ENCODE measurements at places on chromosomes 11 and 22.
A peak's percentile ranks its signal among the peaks of the same experiment; 100 is the strongest.

- no peak for DNase-seq
Measured at GRCh38 chr22:36643033-36643432, 60.5 kb downstream of the CACNG2 start.

DNA sequence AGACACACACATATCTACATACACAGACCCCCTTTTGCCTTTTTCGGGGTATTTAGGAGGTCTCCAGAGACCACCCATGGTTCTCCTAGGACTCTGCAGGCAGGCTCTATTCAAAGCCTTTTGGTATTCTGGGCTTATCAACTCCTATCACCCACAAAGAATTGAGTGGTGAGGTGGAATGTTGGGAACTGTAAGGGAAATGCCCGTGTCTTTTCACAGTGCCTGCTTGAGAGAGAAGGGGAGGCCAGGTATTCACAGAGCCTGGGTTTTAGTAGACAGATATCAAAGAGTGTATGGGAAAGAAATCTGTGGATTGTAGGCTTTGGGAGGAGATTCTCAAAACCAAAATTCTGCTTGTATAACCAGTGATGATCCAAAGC lies 44.0 kb upstream of the CSNK2A3 start:
- DNase-seq: no peak

DNA sequence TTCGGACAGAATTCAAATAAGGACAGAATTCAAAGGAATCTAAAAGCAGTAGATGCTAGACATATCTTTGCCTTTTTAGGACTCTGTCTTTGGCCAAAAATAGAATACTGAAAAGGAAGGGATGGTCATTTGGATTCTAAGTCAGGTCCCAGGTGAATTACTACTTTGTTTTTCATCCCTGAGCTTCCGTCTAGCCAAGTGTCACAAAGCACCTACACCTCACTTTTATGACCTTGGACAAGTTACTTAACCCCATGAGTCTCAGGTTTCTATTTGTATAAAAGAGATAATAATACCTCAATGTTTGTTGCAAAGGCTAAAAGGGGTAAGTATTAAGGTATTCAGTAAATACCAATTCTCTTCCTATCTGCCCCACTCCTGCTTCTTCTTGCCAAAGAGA lies 7.3 kb downstream of the KIF18A start:
- DNase-seq: no peak

DNA sequence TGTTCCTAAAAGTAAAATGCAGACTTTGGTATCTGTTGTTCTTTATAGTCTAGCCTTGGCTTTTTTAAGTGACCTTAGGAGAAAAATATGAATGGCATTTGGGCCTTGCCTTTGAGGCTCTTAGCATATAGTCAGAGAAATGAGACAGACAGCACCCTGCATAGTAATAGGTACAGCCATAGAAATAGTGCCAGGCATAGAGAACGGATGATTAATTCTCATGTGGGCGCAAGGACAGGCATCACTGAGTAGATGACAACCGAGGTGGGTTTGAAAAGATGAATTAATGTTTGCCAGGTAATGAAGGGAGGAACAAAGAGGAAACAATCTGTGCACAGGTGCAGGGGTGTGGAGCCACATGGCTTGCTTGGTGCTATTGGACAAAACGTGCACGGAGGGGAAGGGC lies 90.5 kb downstream of the BMAL1 start:
- DNase-seq: no peak

- peak; percentile 13 for DNase-seq
Measured at GRCh38 chr22:20206709-20207215, 55.9 kb upstream of the CCDC188 start.

- no peak for DNase-seq
Measured at GRCh38 chr11:10439924-10440323, 15.1 kb upstream of the AMPD3 start.

GRCh38 chr22:34036931-34037330 lies 116.7 kb upstream of the LARGE1 start:
- DNase-seq: no peak

DNA sequence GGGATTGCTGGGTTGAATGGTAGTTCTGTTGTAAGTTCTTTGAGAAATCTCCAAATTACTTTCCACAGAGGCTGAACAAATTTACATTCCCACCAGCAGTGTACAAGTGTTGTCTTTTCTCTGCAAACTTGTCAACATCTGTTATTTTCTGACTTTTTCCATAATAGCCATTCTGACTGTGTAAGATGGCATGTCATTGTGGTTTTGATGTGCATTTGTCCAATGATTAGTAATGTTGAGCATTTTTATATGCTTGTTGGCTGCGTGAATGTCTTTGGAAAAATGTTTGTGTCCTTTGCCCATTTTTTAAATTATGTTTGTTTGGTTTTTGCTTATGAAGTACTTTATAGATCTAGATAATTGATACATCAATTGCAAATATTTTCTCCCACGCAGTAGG lies 1025.0 kb downstream of the JRKL start:
- no peak for DNase-seq

DNA sequence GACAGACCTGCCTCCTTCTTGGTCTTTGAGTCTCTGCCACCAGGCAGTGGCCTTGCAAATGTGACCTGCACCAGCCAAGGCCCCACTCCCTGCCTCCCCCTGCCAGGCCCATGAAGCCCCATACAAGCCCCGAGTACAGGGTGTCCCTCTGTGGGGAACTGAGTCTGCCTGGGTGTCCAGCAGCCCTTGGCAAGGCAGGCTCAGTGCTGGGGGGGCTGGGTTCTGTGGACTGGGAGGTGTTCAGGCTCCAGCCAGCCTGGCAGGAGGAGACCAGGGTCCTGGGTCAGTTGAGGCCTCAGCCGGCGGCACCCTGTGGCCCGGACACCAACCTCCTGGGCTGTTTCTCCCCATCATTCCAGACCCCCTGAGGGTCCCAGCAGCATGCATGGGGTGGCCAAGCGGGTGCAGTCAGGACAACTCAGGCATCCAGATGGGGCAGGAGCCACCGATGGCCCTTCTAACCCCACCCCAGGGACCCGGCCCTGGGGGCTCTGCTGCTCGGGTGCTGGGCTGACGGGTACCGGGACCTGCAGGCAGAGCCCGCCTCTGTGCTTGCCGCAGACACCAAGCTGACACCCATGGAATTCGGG lies 5.7 kb downstream of the MUC5AC start:
- DNase-seq: no peak

- DNase-seq: no peak
Measured at GRCh38 chr11:9651899-9652748, 11.8 kb upstream of the SWAP70 start.

- no peak for DNase-seq
Measured at GRCh38 chr11:68329978-68330699, 17.7 kb downstream of the LRP5 start.

DNA sequence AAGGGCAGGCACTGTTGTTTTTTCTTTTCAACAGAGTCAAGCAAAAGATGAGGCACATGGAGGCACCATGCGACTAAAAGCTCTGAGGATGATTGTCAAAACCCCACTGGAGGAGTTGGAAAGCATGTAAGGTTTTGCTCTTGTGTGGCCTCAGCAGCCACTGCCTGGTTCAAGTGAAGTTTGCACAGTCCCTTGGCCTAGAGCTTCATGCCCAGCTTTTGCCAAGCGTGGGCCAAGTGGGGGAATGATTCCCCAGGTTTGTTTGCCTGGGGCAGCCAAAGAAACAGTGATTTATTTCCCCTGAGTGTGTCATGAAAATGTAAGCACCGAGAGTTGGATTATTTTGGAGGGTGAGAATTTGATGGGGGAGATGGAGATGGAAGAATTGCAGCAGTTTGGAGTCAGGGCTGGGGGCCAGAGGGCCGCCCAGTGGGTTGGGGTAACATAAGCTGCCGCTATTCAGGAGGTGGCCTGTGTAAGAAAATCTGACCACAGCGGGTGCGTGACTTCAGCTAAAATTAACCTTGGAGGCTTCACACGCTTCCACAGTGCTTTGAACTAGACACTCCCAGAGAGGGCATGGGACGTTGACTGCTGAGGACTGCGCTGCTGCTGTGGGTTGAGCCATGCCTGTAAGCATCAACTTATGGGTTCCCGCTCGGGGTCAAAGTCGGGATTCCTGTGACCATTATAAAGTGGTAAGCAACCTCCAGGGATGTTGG lies 100.7 kb downstream of the NAV2 start:
- DNase-seq: no peak

GRCh38 chr22:48568736-48569330 lies 1258.8 kb downstream of the BRD1 start:
- DNase-seq: no peak

DNA sequence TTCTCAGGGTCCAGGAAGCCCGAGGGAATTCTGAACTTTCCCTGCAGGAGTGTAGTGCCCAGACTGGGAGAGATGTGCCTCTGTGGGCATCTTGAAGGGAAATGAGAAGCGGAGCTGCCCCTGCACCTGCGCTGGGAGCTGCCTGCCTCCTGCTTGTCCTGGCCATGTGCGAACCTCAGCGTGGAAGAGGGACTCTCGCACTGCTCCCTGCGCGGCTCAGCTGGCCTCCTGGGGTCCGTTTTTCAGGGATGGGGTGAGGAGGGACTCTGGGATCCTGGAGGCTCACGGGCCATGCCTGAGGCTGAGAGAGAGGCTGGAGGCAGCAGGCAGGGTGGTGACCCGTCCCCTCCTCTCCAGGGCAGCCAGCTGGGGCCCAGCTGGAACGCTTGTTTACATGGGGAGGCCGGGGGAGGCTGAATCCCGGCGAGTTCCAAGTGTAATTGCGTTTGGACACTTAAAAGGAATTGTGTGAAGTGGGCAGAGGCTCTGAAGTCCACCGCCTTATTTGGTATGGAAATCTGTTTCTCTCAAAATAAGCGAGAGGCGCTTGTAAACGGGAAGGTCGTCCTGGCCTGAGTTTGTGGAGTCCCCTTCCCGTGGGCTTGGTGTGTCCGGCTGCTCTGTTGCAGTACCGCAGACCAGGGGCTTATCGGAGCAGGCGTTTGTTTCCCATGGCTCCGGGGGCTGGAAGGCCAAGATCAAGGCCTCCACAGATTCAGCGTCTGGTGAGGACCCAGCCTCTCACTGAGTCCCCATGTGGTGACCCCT lies 1.2 kb upstream of the MRGPRF start:
- DNase-seq: no peak

DNA sequence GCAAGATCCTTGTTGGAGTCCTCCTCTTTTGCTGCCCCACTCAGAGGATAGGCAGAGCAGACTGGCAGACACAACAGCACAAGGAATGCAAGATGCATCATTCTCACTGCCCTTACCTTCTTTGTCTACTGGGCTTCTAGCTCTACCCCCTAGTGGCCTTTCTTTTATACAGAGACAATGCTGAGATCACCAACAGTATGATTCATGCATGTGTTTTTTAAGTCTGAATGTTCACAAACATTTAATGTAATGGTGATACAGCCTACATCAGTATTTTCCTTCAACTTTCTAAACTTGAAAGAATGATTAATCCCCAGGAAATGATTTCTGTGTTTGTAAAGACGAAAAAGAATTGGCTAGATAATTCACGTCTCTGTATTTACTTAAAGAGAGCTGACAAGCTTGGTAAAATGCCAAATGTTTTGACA lies at the start of gene MMP10:
Gene MMP10, minus strand, starts transcription at position 138 of the 428 bp plus-strand sequence. Its CDS starts 37 bp downstream, at position 101.
- no peak for DNase-seq

GRCh38 chr22:38834215-38834953 lies 9.4 kb downstream of the NPTXR start:
- DNase-seq: no peak

GRCh38 chr22:26265909-26266308 lies 96.6 kb downstream of the SEZ6L start:
- DNase-seq: no peak

DNA sequence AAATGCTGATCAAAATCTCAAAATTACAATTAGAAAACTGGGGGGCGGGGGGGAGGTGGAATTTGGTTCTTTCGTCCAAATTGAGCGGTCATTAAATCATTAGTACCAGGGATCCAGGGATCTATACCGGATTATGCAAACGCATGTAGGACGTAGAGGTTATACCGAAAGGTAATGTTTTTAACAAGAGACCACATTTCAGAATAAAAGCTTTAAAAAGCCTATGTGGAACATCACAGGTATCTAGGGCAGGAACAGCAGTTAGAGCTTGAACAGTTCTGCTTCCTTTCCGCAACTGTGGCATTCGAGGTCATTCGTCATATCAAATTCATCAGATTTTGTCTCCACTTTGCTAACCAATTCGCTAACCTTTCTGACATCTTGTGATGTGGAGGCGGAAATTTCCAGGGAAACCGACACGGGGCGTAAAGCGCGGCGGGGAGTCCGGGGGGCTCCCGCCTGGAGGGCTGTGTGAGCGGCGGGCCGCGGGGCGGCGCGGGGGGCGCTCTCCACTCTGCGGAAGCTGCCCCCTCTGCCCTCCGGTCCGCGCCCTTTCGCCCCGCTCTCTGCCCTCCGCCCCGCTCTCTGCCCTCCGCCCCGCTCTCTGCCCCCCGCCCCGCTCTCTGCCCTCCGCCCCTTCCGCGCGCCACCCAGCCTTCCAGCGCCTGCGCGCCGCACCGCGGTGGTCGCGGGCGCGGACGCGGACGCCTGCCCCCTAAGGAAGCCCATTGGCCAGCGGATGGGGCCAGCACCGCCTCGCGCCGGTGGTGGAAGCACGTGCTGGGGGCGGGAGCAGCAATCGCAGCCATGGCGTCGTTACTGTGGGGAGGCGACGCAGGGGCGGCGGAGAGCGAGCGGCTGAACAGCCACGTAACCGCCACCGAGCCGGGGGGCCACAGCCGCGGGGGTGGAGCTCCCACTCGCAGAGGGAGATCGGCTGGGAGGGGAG lies at the start of gene DDX25:
Gene DDX25, plus strand, starts transcription at position 798 of the 949 bp plus-strand sequence. Its CDS starts 10 bp downstream, at position 808.
- peak; percentile 21 for DNase-seq

- DNase-seq: no peak
Measured at GRCh38 chr11:125344846-125345420, 151.1 kb downstream of the FEZ1 start.

DNA sequence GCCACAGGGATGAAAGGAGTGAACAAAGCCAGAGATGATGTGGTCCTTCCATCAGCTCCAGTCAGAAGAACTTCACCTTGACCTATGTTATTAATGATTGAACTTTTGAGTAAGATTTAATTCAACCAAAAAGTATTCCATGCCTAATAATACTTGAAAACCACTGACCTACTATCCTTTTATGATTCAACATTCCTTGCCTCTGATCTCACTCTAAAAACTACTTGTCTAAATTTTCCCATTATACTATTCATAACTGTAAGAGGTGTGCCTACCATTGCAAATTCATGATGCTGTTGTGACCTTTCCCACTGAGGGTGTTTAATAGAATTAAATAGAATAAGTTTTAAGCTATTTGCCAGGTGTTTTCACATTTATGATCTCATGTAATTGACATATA lies 164.7 kb upstream of the GUCY1A2 start:
- DNase-seq: no peak

GRCh38 chr11:35274909-35275785 lies 136.2 kb downstream of the CD44 start:
- DNase-seq: no peak

- DNase-seq: no peak
Measured at GRCh38 chr11:86670911-86671310, 1.5 kb downstream of the ME3 start.

DNA sequence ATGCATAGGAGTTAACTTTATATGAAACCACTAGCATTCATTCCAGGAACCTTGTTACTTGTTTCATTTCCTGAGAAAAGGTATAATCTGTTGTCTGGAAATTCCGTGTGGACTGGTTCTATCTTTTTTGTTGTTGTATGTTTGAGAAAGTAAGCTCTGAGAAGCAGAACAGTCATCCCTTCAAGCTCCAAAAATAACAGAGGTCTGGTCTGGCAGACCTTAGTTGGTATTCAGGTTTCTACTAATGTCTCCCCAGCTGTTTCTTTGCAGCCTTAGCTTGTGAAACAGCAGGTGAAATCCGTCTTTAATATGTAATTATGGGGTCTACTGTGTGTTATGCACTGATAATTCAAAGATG lies 2.4 kb downstream of the RNF121 start:
- no peak for DNase-seq

All from stimulated activated CD4-positive, alpha-beta T cell treated with anti-CD3 and anti-CD28 coated beads, Interleukin-2, amount 100 ng/mL, for 24 hours (primary cell).